ENCODE measurements at places on chromosomes 3 and 15.
A peak's percentile ranks its signal among the peaks of the same experiment; 100 is the strongest.

- DNase-seq, result no peak
Measured at GRCh38 chr15:39468828-39469227, 112.1 kb upstream of the THBS1 start.

GRCh38 chr15:93500155-93500554 lies 411.1 kb upstream of the RGMA start:
- no peak for DNase-seq

DNA sequence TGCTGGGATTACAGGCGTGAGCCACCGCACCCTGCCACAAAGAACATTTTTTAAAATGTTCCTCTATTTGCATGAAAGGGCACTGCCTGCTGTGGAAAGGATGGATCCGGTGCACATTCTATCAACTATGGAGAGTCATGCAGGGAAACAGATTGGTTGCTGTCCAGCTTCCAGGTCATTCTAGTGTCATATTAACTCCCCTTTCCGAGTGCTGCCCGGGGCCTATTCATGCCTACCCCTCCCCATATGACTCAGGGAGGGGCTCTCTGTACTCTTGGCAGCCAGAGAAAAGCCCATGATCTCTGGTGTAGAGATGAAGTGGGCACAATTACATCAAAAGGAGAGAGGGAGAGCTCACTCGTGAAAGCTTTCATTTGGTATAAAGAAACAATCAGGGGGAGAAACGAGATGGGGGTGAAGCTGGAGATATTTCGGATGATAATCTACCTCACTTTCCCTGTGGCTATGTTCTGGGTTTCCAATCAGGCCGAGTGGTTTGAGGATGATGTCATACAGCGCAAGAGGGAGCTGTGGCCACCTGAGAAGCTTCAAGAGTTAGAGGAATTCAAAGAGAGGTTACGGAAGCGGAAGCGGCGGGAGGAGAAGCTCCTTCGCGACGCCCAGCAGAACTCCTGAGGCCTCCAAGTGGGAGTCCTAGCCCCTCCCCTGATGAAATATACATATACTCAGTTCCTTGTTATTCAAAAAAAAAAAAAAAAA lies 16.1 kb upstream of the AHSG start:
- no peak for DNase-seq

- no peak for DNase-seq
Measured at GRCh38 chr3:156368189-156368588, 186.7 kb downstream of the SSR3 start.

- DNase-seq, result no peak
Measured at GRCh38 chr3:195200010-195200822, 70.7 kb downstream of the XXYLT1 start.

GRCh38 chr3:89795506-89795905 lies 688.1 kb downstream of the EPHA3 start:
- no peak for DNase-seq

DNA sequence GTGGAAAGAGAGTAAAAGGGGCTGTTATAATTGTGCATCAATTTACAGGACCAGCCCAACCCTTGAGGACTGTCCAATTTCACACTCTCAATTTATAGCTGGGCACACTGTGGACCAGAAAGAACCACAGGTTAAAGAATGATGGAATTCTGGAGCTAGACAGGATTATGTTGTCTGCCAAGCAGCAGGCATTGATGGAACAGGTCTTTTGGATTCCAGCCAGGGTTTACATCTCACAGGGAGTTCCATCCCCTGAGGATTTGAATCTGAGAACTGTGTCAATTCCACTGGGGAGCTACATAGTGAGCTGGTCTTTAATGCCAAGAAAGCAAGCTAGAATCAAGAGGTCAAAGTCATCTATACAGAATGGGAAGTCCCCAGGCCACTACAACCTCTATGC lies 389.5 kb upstream of the WNT5A start:
- DNase-seq, result no peak

DNA sequence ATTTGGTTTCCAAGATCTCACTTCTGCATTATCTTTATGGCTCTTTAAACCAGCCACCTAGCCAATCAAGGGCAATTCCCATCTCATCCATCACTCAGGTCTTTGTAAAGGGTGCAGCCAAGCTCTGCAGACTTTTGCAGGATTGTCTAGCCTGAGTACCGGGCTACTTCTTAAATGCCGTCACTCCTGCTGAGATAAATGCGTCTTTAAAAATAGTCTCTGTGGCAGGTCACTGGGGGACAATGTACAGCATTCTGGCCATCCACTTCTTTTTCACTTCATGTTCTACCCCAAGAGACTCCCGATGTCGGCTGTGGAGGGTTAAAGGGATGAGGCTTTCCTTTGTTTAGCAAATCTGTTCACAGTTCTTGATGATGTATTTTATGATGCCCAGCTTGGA lies 194.7 kb downstream of the SV2B start:
- DNase-seq, result no peak

GRCh38 chr3:113890256-113890900 lies 51.8 kb downstream of the GRAMD1C start:
- DNase-seq, result no peak

- DNase-seq, result no peak
Measured at GRCh38 chr3:187765342-187765741, 20.1 kb upstream of the BCL6 start.

DNA sequence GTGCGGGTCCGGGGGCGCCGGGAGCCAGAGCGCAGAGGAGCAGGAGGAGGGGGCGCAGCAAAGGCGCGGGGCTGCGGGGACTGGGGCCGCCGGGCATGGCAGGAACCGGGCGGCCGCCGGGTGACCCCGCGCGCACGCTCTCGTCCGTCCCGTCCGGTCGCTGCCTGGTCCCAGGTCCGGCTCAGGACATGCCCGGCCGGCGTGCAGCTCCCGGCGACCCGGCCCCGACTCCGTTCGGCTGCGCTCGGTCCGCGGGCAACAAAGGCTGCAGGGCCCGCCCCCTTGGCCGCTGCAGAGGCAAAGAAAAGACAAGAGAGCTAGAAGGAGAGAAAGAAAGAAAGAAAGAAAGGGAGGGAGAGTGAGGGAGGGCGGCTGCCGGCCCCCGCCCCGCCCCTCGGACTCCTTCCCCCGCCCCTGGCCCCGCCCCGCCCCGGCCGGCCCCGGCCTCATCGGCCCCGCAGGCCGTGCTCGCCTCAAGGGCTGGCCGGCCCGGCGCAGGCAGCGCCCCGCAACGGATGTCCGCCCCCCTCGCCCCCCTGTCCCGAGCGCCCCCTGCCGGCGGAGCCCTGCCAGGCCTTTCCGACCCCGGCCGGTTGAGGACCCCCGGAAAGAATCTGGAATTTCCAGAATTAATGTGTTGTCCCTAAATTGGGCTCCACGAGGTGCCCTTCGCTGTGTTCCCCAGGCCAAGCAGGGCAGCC lies at the start of gene ADAMTS7:
ADAMTS7 (minus strand) TSS at position 341 of the 701 bp plus-strand sequence; CDS start at position 97, 244 bp downstream.
- peak; percentile 34 for DNase-seq

GRCh38 chr3:140832883-140833282 lies 108.8 kb upstream of the SLC25A36 start:
- DNase-seq, result no peak

- no peak for DNase-seq
Measured at GRCh38 chr15:47184003-47184907, 533.0 kb upstream of the SEMA6D start.

GRCh38 chr3:64460877-64461276 lies 226.9 kb downstream of the ADAMTS9 start:
- DNase-seq, result no peak

DNA sequence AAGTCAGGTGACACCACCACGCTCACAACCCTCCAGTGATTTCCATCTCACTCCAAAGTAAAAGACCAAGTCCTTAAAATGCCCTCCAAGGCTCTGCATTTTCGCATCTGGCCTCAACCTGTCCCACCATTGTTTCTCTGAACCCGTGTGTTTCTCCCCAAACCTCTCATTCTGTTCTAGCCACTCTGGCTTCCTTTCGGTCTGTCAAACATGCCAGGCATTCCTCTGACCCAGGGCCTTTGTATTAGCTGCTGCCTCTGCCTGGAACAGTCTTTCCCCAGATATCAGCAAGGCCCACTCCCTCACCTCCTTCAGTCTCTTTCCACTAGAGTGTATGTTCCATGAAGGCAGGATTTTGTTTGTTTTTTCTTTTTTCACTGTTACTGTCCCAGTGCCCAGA lies 16.0 kb downstream of the MAP2K5 start:
- no peak for DNase-seq

DNA sequence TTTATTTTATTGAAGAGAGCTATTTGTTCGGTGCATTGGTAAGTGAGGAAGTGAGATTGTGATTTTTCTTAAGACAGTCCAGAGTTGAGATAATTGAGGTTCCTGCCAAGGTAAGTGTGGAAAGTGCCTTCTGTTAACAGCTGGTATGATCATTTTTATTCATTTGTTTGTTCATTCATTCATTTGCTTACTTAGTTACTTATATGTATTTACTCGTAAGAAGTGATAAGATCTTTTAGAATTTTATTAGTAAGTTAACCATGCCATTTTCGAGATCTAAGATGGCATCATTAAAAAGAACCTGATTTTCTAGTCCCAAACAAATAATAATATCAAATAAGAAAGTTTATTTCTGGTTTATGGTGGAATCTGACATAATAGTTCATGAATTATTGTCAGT lies 150.0 kb downstream of the GHSR start:
- no peak for DNase-seq

DNA sequence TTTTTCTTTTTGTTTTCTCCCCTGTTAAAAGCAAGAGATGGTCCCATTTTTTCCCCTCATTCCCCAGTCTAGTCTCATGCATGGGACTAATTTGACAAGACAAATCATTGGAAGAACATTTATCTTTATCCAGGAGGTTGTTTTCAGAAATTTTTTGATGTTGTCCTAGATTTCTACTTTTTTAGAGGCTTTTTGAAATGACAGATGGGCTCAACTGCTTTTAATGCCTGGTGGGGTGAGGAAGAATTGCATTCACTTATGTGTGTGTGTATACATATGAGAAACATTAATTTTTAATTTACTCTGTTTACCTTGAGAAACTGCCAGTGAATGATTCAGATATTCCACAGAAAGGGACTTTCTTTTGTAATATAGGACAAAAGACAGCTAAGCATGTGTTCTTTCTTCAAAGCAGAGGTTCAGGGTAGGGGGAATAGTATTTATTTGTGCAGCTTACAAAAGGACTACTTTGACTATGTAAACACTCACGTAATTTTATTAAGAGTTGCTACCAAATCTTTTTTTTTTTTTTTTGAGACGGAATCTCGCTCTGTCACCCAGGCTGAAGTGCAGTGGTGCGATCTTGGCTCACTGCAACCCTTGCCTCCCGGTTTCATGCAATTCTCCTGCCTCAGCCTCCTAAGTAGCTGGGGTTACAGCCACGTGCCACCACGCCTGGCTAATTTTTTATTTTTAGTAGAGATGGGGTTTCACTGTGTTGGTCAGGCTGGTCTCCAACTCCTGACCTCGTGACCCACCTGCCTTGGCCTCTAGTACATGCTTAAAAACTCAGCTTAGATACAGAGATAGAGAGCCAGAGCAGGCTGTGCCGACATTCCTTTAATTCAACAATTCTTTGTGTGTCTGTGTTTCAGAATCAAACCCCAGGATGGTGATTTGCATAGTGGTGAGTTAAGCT lies 130.1 kb upstream of the RARB start:
- DNase-seq, result no peak

DNA sequence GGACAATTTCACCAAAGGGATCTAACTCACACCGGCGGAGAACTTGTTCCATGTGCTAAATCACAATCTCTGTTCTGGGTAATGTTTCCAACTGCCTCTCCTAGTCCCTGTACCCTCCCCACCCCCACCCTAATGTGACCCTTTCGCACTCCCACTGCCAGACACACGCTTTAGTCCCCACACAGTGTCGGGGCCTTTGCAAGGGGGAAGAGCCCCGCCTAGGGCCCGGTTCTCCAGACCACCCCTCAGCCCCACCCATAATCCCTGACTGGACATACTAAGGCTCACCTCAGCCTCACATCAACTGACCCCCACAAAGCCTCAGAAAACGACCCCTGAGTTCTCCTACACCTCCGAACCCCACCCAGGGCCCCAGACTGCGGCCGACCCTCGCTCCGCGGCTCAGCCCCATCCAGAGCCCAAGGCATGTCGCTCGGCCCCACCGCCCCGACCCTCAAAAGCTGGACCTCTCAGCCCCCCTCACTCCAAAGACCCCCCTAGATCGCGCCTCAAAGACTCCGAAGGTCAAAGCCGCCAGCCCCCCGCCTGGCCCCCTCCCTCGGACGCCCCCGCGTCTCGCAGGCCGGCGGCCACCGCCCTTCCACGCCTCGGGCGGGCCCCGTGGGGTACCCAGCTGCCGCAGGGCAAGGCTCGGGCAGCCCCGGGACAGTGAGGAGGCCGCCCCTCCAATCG lies 72.0 kb upstream of the MAP4 start:
- no peak for DNase-seq

- DNase-seq, result no peak
Measured at GRCh38 chr15:101496198-101496986, 6.9 kb upstream of the PCSK6 start.

GRCh38 chr3:128781164-128781563 lies 55.2 kb downstream of the RAB7A start:
- no peak for DNase-seq

DNA sequence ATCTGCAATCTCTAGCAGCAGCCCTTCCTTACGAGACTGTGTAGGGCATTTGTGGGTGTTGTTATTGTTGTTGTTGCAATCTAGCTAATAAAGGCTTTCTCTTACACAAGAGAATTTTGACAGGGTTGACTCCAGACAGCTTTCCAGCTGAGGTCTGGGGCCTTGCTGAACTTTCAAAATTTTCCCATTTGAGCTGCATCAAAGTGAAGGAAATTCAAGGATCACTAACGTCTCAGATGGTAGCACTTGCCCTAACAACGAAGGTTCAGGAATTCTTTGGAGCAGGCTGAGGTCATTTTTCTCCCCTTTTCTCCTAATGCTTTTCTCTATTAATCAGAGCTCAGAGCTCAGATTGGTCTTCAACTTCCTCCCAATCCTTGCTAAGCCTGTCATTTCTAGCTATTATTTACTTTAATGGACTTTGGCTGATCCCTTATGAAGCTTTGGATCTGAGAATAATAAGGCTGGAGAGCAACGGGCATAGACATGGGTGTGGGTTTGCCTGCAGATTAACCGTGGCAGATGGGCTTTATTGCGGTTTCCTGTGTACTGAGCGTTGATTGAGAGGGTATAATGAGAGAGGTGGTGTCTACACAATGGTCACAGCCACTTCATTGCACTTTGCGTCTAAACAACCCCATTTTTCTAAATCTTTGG lies 614.0 kb upstream of the AGTR1 start:
- no peak for DNase-seq

GRCh38 chr3:79636372-79636771 lies 131.4 kb downstream of the ROBO1 start:
- no peak for DNase-seq

DNA sequence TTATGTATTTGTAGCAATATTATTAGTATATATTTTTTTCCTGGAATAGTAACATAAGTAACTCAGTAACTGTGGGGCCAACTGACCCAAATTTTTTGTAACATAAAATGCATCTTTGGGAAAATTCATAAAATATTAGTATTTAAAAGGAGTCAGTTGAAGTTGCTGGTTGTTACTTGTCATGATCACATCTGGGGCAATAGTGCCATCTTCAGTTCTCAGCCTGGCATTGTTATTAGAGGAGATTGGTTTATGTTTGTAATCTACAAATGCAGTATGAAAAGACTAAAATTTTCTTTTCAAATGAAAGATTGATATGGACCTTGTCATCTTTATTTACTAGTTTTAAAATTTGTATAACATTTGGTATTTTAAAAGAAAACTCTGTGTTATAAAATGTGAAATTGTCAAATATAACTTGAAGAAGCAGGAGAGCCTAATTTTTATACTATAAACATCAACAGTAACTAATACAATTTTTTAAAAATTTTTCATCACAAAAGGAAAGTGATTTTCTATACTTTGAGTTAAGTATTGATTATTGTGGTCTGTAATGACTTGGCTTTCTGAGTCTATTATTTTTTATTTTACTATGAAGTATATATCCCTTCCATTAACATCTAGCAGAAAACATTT lies 38.8 kb upstream of the MLF1 start:
- DNase-seq, result no peak

- DNase-seq, result no peak
Measured at GRCh38 chr3:78729946-78730345, 1037.9 kb downstream of the ROBO1 start.

Measured in stimulated activated CD8-positive, alpha-beta memory T cell treated with anti-CD3 and anti-CD28 coated beads, Interleukin-2, amount 100 ng/mL, for 1 hour (primary cell).